Fibroblast of villous mesenchyme (primary cell): ENCODE measurements at places on chromosomes 5 and 9. TPM values are rescaled to one million over a fixed set of nuclear protein-coding genes. Genes with fewer than 3 reads are reported as not detected.

GRCh38 chr9:101365181-101365580 lies 19.6 kb downstream of the BAAT start:
- DNase-seq, result peak; percentile 4

DNA sequence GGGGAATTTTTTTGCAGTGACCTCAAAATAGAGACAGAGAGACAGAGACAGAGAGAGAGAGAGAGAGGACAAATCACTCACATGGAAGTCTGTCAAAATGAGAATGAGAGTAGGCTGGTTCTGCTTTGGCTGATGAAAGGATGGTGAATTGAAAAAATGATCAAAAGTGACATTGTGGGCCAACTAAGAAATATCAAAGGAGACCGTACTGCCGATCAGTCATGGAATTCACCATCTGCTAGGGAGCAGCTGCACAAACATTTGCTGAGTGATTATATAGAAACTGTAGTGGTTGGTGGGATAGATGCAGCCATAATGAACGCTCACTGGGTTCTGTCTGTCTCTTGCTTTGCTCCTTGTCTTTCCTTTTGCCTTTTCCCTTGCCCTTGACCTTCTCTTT lies 476.6 kb upstream of the SGCD start:
- no peak for DNase-seq

AQP7 gene
- total RNA-seq, result not detected in 2 replicates

GRCh38 chr5:1545805-1546355 lies 22.1 kb upstream of the LPCAT1 start:
- no peak for DNase-seq

MARVELD2 gene
- total RNA-seq, result 2.3 and 3.9 TPM in 2 replicates

- DNase-seq, result no peak
Measured at GRCh38 chr9:76901801-76902200, 4.1 kb downstream of the PRUNE2 start.

GRCh38 chr5:64166201-64166959 lies 737 bp downstream of the RNF180 start:
- no peak for DNase-seq

DNA sequence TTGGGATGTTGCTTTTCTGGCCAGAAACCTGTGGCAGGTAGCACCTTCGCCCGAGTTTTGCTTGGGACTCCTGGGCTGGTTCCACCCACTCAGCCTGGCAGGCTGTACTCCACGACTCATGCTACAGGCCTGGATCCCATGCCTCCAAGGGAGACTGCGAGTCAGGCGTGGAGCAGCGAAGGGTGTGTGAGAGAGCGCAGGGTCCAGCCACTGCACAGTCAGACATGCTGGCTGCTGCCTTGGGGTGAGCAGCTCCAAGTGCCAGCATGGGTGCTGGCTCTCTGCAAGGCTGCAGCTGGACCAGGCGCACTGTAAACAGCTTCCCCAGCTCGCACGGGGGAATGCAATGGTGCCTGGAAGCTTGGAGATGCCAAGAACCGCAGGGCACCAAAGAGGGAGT lies 249.6 kb upstream of the EDIL3 start:
- no peak for DNase-seq

DNA sequence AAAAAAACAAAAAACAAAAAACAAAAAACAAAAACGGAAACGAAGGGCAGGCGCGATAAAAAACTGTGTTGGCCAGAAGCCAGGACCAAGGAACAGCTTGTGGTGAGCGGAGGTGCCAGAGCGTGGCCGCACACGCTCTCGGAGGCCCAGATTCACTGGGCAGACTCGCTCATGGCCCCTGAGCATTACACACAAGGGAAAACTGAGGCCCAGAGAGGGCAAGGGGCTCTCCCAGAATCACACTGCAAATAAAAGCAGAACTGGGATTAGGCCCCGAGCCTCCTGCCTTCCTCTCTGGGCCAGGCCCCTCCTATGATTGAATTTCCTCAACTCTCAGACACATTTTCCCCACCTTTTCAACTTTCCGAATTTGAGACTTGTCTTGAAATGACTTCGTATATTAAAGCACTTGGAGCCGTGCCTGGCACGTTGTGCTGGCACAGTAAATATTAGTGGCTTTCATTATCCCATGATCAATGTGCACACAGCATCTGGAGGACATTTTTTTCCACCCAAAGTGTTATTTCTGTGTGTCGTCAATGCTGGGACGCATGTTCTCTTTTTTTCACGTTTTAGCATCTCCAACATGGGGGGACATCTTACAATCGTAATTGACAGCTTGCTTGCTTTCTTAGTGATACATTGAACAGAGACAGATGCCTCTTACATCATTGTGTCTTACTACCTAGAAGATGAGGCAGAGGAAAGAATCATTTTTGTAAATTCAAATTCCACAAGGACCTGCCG lies 7.4 kb downstream of the FIBCD1 start:
- no peak for DNase-seq

GRCh38 chr9:83422527-83422926 lies 115.7 kb downstream of the FRMD3 start:
- DNase-seq, result peak; percentile 21

- no peak for DNase-seq
Measured at GRCh38 chr5:149355688-149356087, 2.2 kb upstream of the PCYOX1L start.
